RWPE1 (cell line): ENCODE measurements at places on chromosomes 12 and 14.

- DNase-seq: no peak
These were observed 24.7 kb downstream of the ISCA2 start for GRCh38 chr14:74518221-74518620.

DNA sequence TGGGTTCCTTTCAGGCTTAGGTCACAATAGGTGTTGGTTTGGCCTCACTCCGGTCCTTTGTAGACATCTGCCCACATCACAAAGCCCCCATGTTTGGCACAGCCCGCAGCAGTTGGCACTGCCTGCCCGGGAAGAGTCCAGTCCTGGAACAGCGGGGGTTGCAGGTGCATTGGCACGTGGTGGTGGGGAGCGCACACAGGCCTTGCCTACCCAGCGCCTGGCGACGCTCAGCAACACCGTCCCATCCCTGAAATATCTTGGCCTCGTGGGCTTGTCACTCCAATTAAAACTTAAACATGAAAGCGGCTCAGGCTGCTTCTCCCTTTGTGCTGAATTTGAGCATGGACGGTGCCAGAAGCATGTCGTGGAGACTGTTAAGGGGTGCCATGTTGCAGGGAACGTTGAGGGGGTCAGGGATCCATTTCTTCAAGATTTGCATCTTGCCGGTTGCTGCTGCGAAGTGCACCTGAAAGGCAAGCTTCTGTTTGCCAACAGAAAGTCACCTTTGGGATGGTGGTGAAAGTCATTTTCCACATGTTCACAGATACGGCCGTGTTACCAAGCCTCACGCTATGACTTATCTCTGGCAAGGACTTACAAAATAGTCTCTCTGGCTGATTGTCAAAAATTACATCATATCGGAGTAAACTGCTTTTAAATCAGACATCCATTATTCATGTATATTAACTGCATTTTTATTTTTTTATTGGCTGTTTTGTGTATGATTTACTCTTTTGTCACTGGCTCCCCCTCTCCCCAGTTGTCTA lies 91.5 kb downstream of the FBXW8 start:
- DNase-seq: no peak

- DNase-seq: no peak
These were observed 13.1 kb downstream of the ZFYVE21 start for GRCh38 chr14:103728721-103729120.

GRCh38 chr12:114506651-114507050 lies 100.7 kb upstream of the TBX5 start:
- no peak for DNase-seq
